Gastroesophageal sphincter (tissue), 4 donors: ENCODE measurements at places on chromosomes 2 and 18. TPM values are rescaled to one million over a fixed set of nuclear protein-coding genes. Genes with fewer than 3 reads are reported as not detected.

CRIM1 gene
- total RNA-seq, result 230 TPM

DNA sequence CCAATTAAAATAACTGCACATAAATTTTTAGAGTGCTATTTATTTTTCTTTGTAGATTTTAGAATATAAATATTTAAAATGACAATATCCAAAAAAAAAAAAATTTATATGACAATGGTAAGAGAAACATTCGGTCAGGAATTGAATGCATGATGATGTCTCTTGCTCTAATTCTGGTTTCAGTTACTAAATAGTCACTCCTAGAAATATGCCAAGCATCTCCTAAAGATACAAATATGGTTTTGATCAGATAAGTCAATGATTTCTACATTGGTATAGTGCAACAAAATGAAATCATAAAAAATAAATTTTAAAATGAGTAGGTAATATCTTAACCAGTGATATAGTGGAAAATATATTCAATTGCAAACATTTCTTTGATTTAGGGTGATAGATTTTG, 95.9 kb upstream of the ACKR3 start:
- H3K36me3 ChIP-seq, result no peaks in the 10 kb centered on the region
- no peak for ATAC-seq
- H3K27ac ChIP-seq, result no peak overlapping the region
- H3K4me1 ChIP-seq, result no peaks in the 10 kb centered on the region
- no peak overlapping the region for H3K4me3 ChIP-seq

DNA sequence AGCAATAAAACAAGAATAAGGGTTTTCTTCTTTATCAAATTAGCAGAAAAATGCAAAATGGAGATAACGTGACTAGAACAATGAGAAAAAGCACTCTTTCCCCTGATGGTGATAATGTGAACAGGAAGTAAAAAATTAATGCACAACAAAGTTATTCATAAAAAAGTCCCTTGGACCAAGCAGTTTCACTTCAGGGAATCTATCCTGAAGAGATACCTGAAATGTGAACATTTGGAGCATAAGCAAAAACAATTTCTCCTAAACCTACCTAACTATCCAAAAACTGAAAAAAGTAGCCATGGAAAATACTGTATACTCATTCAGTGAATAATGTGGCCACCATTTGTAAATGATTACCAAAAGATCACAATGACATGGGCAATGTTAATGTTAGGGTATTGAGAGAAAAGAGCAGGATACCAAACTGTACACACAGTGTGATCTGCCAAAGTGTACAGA, 48.7 kb downstream of the TRIP12 start:
- H3K27ac ChIP-seq, result no peak overlapping the region
- peaks cover 25% of the 10 kb centered on the region for H3K4me1 ChIP-seq
- no peaks in the 10 kb centered on the region for H3K27me3 ChIP-seq
- no peak overlapping the region for H3K4me3 ChIP-seq

- no peak overlapping the region for H3K4me3 ChIP-seq
- no peaks in the 10 kb centered on the region for H3K4me1 ChIP-seq
- ATAC-seq, result no peak
- H3K27ac ChIP-seq, result no peak overlapping the region
- no peaks in the 10 kb centered on the region for H3K36me3 ChIP-seq
- H3K27me3 ChIP-seq, result no peaks in the 10 kb centered on the region
Measured at GRCh38 chr2:195404651-195405050, 252.4 kb upstream of the SLC39A10 start.
